IPS DF 6.9 (cell line): ENCODE measurements at places on chromosomes 1 and 21.

DNA sequence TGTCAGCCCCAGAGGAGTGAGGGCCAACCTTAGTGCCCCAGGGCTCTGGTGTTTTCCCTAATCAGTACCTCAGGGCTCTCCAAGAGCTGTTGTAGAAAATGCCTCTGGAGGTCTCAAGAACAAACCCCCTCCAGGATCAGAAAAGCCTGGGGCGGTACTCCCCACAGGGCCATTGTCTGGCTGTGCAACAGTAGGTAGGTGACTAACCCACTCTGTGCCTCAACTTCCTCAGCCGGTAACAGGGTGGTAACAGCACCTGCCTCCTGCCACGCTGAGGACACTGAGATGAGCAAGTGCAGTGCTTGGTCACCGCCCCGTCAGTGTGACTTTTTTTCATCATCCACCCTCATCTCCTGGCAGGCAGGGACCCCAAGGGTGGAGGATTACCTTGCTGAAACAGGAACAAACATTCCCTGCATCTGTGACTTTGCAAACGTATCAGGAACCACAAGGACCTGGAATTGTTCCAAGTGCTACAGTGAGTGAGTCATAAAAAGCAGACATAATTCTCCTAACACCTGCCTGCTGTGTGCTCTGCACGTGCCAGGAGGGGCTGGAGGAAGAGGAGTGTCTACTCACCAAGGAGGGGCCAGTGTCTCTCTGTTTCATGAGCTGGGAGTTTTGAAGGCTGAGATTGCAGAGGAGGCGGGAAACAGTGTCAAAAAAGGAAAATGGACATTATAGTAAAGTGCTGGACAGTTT lies 440.8 kb downstream of the NPHP4 start:
- no peak for DNase-seq

- no peak for DNase-seq
Measured at GRCh38 chr1:192538407-192539296, 36.9 kb upstream of the RGS1 start.

DNA sequence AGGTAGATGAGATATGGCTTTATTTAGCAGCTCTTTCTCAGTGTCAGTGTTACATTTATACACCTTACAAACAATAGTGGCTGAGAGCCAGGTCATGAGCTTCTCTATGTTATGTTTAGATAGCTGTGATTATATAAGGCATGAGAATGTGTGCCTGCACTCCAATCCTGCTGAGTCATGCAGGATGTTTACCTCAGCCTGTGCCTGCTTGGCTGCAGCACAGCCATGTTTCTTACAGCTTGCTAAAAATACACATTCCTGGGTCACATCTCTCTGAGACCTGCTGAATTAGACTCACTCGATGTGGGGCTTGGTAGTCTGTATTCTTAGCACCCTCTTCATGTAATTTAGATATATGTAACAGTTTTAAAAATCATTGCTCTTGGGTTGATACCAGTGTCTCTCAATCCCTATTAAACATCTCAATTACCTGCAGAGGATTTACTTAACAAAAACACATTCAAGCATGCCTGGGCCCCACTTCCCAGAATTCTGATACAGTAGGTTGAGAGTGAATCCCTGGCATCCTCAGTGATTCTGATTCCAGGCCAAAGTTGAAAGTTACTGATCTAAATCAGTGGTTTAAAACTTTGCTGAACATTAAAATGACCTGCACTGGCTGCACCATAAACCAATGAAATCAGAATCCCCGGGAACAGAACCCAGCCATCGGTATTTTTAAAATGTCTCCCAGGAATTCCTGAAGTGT lies 107.5 kb downstream of the GDAP2 start:
- DNase-seq, result no peak

GRCh38 chr1:232792949-232793348 lies 12.3 kb upstream of the MAP10 start:
- DNase-seq, result no peak

- DNase-seq, result no peak
Measured at GRCh38 chr1:53408013-53408754, 51.0 kb upstream of the DMRTB1 start.

- no peak for DNase-seq
Measured at GRCh38 chr21:25350056-25350455, 257.2 kb downstream of the MRPL39 start.

DNA sequence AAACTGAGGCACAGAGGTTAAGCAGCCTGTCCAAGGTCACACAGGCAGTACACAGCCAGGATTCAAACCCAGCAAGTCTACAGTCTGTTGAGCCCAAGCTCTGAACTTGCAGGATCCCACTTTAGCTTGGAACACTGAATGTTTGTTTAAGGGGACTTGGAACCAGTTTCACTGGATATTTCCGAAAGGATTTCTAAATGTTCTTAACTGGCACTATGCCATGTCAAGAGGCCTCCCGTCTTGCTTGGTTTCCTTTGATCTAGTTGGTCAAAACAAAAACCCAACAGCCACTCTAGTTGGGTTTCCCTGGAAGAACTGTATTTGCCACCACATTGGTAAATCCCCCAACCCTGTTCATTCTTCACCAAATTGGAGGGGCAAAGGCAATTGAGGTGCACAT lies 317.6 kb upstream of the KAZN start:
- no peak for DNase-seq
